EH (cell line): ENCODE measurements at places on chromosomes 1 and 21.

DNA sequence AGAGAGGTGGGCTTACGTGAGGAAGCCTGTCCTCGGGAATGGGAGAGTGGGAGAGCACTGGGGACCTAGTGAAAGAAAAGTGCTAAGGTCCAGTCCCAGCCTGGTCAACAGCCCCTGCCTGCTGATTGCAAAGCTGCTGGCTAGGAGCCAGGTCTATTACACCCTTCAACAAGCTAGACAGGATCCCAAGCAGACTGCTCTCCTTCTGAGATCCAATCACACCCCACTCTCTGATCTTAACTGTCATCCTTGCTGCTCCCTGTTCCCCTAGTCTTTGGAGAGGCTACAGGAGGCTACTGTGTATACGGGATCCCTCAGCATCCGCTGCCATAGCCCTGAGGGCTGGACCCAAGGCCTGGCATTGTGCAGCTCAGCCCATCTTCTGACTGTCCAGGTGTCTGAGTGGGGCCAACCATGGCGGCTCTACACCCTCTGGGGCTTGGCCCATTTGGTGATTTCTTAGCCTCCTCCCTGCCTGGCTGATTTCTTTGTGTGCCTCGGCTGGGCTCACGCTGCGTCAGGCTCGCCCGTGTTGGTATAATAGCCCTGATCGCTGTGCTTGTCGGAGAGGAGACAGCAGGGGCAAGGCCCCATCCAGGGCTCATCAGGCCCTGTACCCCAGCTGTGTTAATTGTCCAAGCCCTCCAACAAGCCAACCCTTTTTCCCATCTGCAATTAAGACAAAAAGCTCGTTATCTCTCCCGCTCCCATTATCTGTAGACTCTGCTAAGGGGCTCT, 43.9 kb downstream of the NAV1 start:
- DNase-seq: peak; percentile 80

- no peak for DNase-seq
These were observed 36.9 kb downstream of the FBXO2 start for GRCh38 chr1:11617314-11617713.

- no peak for DNase-seq
These were observed 252.5 kb upstream of the RGS18 start for GRCh38 chr1:191905781-191906180.

GRCh38 chr1:33719771-33720670, 143.9 kb upstream of the HMGB4 start:
- peak; percentile 67 for DNase-seq

DNA sequence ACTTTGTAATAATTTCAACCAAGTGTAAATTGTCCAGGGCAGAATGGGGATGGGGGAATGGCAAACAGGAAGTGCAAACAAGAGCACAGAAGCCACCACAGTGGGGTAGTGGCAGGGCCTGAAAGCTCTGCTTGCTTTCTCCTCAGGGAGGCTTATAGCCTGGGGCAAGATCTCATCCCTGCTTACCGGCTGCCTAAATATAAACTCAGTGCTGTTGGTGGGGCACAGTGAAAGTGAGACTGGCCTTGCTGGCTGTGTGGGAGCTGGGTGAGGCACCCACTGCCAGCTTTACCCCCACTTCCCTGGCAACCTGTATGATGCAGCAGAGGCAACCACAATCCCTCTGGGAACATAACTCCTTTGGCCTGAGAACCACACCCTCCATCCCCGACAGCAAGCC, 15.2 kb downstream of the STYXL2 start:
- DNase-seq: no peak

GRCh38 chr21:42150474-42151085, 68.4 kb upstream of the ABCG1 start:
- no peak for DNase-seq

GRCh38 chr1:12052997-12053686, 10.0 kb upstream of the TNFRSF8 start:
- DNase-seq: no peak

DNA sequence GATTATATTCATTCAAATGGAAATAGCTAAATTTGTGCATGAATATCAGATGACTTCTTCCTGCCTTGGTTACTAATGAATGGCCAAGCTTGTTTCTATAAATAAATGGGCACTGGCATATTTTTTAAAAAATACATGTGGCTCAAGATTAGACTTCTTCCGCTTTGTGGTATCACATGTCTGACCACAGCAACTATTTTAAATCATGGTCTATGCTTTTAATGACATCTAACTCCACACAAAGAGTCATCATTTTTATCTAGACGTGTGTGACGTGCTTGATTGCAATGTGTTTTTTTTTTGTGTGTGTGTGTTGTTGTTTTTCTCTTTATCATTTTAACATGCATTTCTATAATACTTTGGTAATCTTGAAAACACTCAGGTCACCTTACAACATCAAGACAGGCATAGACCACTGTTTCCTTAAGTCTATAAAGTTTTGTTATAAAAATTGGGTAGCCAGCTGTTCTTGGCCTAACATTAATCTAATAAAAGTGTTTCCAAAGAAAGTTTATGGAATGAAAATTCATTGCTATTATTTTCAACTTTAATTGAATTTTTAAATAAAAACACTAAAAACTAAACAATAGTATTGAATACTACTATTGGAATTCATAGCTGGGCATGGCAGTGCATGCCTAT, 29.5 kb downstream of the RGS1 start:
- DNase-seq: peak; percentile 10

DNA sequence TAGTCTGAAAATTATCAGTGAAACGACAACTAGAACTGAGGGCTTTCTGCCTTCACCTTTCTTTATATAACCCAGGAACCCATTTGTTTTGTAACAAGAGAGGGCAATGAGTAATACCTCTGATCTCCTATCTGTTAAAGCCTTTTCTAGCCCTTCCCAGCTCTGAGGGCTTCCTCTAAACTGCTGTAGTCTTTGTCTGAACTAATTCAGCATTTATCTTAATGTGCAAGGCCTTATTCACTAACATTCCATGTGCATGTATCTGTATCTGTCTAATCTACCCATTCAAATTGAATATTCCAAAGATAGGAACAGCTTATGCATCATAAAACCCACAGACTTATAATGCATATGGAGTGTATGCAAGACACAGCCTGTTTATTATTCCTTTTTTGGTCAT, 167.1 kb downstream of the LYPLAL1 start:
- DNase-seq: peak; percentile 65

- DNase-seq: peak; percentile 86
These were observed 37.7 kb downstream of the RRP1 start for GRCh38 chr21:43827015-43827611.

GRCh38 chr21:22900490-22900889, 1902.3 kb downstream of the NCAM2 start:
- no peak for DNase-seq

- no peak for DNase-seq
These were observed 39.1 kb downstream of the DISC1 start for GRCh38 chr1:231665726-231666125.

DNA sequence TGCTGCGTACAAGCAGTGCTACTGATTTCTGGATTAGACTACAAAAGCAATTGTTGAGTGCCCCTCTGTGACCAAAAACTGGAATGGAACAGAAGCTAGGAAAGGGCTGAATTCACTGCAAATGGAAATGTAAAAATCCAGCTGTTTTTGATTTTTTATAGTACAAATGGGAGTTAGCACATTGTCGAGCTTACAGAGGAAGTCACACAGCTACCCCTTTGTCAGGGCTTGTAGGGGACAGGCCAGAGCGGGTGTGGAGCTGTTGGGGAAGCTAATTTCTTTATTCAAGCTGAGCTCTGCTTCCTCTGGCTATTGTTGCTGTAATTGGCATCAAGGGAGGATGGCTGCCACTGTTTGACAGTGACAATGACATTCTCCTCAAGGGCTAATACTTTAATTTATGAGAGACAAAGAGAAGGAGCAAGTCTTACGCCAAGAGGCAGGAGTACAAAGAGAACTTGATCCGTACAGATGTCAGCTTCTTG, 96.1 kb downstream of the SLC35F3 start:
- no peak for DNase-seq

GRCh38 chr21:39319814-39320332, 6.4 kb upstream of the BRWD1 start:
- DNase-seq: peak; percentile 33

GRCh38 chr1:97870589-97870988, 50.2 kb downstream of the DPYD start:
- no peak for DNase-seq

DNA sequence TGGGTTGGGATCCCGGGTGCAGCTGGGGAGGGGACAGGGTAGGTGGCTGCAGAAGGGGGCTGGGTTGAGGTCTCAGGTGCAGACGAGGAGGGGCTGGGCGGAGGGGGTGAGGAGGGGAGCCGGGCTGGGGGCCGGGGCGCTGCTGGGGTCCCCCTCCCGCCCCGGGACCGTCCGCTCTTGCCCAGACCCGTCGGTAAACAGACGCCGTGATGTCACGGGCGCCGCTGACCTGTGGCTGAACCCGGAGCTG, 22.3 kb downstream of the DHRS3 start:
- no peak for DNase-seq

- DNase-seq: no peak
These were observed 178.0 kb downstream of the RYR2 start for GRCh38 chr1:237219751-237220642.

- DNase-seq: no peak
These were observed 5.7 kb downstream of the NTRK1 start for GRCh38 chr1:156866249-156866909.

GRCh38 chr1:906600-907420, 16.9 kb upstream of the SAMD11 start:
- peak; percentile 70 for DNase-seq

- no peak for DNase-seq
These were observed 284.0 kb downstream of the RPS6KC1 start for GRCh38 chr1:213335084-213335483.

GRCh38 chr1:236854605-236854983, 59.5 kb downstream of the MTR start:
- peak; percentile 94 for DNase-seq

GRCh38 chr1:18149027-18149641, 41.5 kb downstream of the IGSF21 start:
- DNase-seq: no peak

- DNase-seq: no peak
These were observed 49.8 kb downstream of the SLC35D1 start for GRCh38 chr1:67004176-67004575.

GRCh38 chr1:58855274-58856165, 71.7 kb upstream of the JUN start:
- DNase-seq: no peak

GRCh38 chr1:204569478-204569877, 53.3 kb downstream of the MDM4 start:
- no peak for DNase-seq

- no peak for DNase-seq
These were observed 42.3 kb downstream of the MDM4 start for GRCh38 chr1:204558467-204558866.

- DNase-seq: peak; percentile 11
These were observed 67.5 kb downstream of the RGL1 start for GRCh38 chr1:183872403-183872802.

DNA sequence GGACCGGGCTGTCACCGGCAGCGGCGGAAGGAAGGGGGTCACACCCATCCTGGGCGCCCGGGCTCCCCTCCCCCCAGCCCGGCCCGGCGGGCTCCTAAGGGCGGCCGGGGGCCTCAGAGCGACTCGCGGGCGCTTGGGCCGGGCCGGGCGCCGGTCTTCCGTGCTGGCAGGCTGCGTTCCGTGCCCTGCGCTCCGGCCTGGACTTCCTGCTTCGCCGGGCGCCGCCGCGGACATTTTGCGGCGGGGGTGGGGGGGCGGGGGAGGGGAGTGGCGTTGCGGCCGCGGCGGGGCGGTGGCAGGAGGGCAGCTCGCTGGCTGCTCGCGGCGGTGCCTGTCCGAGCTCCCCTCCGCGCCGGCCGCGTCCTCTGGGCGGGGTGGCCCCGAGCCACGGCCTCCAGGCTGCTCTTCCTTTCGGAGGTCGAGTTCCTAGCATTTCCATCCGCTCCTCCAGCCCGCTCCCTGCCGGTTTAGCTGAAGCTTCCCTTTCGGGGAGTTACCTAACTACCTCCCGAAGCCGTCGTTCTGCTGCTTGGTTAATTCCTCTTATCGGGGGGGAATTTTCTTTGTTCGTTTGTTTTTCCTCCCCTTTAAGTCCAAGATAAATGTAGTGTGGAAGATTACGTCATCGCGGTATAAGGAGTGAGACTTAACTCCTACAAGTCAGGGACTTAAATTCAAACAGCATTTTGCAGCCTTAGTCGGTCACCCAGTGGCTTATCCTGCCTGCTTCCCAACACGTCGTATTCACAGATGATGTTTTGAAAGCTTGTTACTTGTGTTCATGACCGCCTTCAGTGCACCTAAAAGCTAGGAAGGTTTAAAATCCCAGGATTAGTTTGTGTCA, 730 bp downstream of the CDC42 start:
- peak; percentile 75 for DNase-seq

DNA sequence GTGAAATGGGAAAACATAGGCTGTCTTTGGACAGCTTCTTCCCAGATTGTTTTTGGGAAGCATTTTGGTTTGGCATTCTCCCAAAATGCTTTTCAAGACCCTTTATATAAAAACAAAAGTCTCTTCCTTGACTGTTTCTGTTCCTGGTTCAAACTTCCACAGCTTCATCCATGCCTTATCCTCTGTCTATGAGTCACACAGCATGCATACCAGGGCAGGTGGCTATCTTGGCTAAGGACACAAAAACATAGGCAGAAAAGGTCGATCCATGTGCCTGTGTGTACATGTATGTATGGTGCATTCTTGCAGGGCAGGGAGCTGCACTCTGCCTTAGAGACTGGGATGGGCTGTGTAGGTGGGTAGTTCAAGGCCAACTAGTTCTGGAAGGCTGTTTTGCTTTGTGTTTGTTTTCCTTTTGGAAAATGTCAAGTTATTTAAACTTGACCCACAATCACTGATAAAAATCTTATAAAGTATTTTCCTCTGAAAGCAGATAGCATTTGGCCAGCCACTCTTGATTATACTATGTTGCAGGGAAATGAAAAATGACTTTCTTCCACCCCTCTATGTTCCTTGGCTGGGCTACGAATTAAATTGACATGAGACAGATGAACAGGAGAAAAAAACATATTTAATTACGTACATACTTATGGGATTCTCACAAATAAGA, 437.0 kb downstream of the SIPA1L2 start:
- peak; percentile 30 for DNase-seq

DNA sequence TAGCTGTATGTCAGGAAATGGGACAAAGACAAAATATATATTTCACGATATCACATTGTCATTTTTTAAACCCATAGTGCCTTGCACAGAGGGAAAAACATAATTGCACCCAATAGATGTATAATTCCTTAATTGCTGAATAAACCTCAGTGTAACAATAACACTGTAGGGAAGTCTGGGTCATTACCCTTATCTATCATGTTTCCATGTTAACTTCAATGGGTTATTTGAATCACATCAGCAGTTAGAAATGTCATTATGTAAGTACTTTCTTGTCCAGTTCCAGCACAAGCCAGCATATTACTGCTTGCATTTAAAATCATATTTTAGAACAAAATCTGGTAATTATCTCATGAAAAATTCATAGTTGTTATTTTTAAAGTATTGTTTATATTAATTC, 222.7 kb downstream of the HMCN1 start:
- DNase-seq: no peak
